SJSA1 (cell line): ENCODE measurements at places on chromosomes 7 and 10.

DNA sequence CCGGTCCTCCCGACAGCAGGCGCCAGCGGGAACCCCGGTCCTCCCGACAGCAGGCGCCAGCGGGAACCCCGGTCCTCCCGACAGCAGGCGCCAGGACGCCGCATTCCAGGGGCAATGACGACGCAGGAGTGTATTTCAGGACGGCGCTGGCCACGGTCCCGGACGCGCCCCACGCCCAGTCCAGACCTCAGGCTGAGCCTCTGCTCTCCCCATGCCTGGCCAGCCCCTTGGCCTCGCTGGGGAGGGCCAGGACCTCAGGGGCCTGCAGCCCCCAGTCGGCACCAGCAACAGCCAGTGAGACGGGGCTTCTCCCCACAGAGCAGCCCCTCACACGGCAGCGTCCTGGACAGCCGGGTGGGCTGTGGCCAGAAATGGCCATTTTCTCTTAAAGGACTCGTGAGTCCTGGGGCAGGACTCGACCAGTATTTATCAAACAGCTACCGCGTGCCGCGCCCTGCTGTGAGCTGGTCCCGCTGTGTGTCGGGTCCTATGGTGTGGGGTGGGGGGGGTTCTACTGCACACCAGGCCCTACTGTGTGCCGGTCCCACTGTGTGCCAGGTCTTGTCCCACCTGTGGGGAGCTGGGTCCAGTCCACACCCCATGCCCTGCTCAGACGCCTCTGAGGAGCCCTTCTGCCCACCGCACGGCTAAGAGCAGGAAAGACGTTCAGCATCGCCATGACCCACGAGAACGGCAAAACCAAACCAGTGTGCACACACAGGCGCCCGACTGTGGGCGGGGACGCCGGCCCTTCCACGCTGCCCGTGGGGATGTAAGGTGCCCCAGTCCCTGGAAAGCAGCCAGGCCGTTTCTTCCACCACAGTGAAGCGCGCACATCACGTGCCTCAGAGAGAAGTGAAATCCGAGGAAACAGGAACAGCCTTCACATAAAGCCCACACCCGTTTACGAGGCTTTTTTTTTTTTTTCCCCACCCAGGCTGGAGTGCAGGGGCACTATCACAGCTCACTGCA is 33.3 kb downstream of the GET4 start:
- no peaks in the 10 kb centered on the region for H3K36me3 ChIP-seq
- H3K27ac ChIP-seq = peak overlapping the region; percentile 57
- peak overlapping the region; percentile 14; the same call in 1 of the 2 replicates for H3K4me3 ChIP-seq
- no peaks in the 10 kb centered on the region for H3K27me3 ChIP-seq
- peak; percentile 42 for DNase-seq
- peaks cover 30% of the 10 kb centered on the region for H3K4me1 ChIP-seq

GRCh38 chr7:22980422-22980821 is 33.5 kb downstream of the HYCC1 start:
- H3K27me3 ChIP-seq = no peaks in the 10 kb centered on the region
- no peak for DNase-seq
- H3K4me1 ChIP-seq = peaks cover 14% of the 10 kb centered on the region
- H3K27ac ChIP-seq = peak overlapping the region; percentile 27

- H3K4me3 ChIP-seq = no peak overlapping the region
- no peaks in the 10 kb centered on the region for H3K4me1 ChIP-seq
- DNase-seq = no peak
- no peaks in the 10 kb centered on the region for H3K36me3 ChIP-seq
- H3K27me3 ChIP-seq = no peaks in the 10 kb centered on the region
- H3K27ac ChIP-seq = no peak overlapping the region
Observed at GRCh38 chr7:132393789-132394261, 182.4 kb downstream of the PLXNA4 start.

DNA sequence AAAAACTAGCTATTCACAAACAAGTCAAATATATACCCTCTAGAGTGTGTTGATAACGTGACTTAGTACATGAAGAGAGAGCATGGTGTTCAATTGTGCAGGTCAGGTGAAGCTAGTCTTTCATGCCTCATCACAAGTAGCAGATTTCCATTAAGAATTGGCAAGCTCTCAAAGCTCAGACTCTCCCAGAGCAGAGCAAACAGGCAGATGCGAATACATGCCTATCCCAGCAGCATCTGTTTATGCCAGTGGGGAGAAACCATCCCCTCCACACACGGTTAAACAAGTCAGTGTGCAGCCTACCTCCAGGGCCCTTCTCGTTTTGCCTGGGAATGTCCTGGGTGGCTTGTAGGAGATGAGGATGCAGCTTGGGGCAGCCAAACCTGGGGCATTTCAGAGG is 532.5 kb upstream of the C7orf33 start:
- DNase-seq = no peak
- H3K27ac ChIP-seq = no peak overlapping the region
- H3K27me3 ChIP-seq = no peaks in the 10 kb centered on the region
- H3K36me3 ChIP-seq = no peaks in the 10 kb centered on the region
- no peak overlapping the region for H3K4me3 ChIP-seq

GRCh38 chr7:134632937-134633540 is 13.6 kb upstream of the BPGM start:
- no peaks in the 10 kb centered on the region for H3K27me3 ChIP-seq
- no peak for DNase-seq
- peaks cover 11% of the 10 kb centered on the region; the same call in 1 of the 2 replicates for H3K4me1 ChIP-seq

DNA sequence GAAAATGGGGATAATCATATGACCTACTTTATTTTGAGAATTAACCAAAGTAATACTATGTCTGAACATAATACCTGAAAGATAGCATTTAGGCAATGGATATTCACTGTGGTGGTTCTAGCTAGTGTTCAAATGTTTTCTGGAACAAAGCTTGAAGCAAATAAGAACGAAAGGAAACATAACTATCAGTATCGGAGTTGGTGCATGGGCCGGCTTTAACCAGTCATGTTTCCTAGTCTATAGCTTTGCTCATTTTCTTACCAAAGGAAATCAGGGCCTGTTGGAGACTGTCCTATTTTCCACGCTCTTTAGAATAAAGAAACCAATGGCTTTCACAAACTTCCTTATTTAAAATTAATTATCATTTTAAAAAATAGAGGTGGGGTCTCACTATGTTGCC is 8.9 kb downstream of the IL2RA start:
- H3K4me1 ChIP-seq = peaks cover 13% of the 10 kb centered on the region; the same call in 1 of the 2 replicates
- DNase-seq = peak; percentile 6
- H3K27ac ChIP-seq = no peak overlapping the region
- H3K4me3 ChIP-seq = no peak overlapping the region

- peaks cover 26% of the 10 kb centered on the region for H3K36me3 ChIP-seq
- H3K27me3 ChIP-seq = no peaks in the 10 kb centered on the region
- no peak for DNase-seq
- H3K4me3 ChIP-seq = peak overlapping the region; percentile 76
- H3K27ac ChIP-seq = peak overlapping the region; percentile 48
- H3K4me1 ChIP-seq = peaks cover 19% of the 10 kb centered on the region
Observed at GRCh38 chr7:97004247-97005182, 838 bp upstream of the DLX6 start.

DNA sequence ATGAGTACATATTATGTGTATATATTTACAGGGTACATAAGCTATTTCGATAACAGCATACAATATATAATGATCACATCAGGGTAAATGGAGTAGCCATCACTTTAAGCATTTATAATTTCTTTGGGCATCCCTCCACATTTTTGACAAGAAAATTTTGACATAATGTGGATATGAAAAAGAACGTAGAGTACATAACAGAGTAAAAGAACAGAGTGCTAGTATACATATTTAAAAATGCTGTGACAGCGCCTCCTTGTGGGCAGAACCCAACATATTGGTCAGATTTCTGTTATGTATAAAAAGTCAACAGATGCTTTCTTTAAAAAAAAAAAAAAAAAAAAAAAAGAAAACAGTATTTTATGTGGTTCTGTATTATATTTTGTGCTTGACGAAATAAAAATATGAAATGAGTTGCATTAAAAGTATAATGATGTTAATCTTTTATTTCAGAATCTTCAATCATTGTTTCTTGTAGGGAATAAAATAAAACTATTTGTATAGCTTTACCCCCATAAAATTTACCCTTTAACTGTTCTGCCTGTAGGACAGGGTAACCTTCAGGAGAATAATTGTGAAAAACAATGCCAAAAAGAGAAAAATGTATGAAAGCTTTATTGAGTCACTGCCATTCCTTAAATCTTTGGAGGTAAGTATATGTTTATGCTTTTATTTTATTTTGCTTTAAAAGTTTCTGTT is 18.3 kb upstream of the HBP1 start:
- H3K27ac ChIP-seq = no peak overlapping the region
- peak; percentile 64 for DNase-seq
- H3K36me3 ChIP-seq = no peaks in the 10 kb centered on the region
- H3K4me3 ChIP-seq = no peak overlapping the region
- H3K27me3 ChIP-seq = no peaks in the 10 kb centered on the region

GRCh38 chr7:17680026-17680425 is 260.3 kb downstream of the SNX13 start:
- peak; percentile 65 for DNase-seq
- H3K4me1 ChIP-seq = peaks cover 20% of the 10 kb centered on the region
- H3K27ac ChIP-seq = peak overlapping the region; percentile 67
- H3K36me3 ChIP-seq = no peaks in the 10 kb centered on the region
- H3K27me3 ChIP-seq = no peaks in the 10 kb centered on the region

DNA sequence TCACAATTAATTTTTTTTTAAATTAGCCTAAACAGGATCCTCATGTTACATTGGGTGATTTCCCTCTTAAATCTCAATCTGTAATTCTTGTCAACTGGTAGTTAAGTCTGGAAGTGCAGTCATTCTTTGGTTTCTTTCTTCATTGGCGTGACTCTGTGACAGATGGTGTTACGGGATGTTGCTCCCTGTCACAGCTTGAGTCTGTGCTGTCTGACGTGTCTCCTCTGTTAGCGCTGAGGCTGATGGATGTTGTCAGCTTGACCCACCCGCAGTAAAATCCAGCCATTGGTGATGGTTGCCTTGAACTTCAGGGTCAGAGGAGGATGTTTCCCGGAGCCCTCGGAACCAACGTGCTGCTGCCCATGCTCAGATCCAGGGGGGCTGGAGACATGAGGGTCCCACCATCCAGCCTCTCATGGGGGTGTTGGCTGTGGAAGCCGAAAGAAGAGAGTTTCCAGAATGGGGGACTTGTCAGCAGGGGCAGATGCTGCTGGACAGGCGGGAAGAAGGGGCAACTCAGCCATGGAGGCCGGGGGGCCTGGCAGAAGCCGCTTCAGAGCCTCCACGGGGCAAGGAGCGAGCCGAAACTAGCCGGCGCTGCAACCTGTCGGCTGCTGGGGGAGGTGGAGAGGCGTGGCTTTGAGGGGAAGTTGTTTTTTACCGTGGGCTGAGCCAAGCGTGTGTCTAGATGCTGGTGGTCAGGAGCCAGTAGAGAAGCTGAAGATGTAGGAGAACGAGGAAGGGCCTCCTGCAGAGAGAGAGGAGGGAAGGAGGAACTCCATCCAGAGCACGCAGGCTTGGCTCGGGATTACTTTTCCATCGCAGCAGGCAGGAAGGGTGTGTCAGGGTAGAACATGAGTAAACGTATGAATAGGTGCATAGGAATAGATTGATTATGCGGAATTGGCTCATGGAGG is 3.5 kb downstream of the SUN1 start:
- H3K36me3 ChIP-seq = peaks cover 34% of the 10 kb centered on the region
- no peak overlapping the region for H3K27ac ChIP-seq
- H3K27me3 ChIP-seq = no peaks in the 10 kb centered on the region
- peaks cover 27% of the 10 kb centered on the region for H3K4me1 ChIP-seq
- H3K4me3 ChIP-seq = no peak overlapping the region
